Fibroblast of pulmonary artery (primary cell): ENCODE measurements at places on chromosomes 1 and 21.

- DNase-seq: no peak
These were observed 95.4 kb downstream of the PTPRU start for GRCh38 chr1:29331729-29332128.

DNA sequence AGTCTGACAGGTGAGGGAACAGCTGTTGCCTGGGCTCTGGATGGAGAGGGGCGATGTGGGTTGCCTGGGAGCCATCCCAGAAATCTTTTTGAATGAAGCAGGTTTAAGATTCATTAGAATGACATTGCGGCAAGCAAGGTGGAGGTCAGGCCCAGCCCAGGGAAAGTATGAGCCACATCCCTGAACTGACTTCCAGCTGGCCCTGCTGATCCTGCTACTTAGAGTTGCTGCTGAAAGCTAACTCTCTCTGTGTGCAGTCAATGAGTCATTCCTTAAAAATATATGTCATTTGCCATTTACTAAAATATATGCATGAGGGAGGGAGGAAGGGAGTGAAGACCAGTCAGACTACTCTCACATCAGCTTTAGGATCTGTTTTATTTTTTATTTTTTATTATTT, 54.3 kb upstream of the RAB3GAP2 start:
- DNase-seq: no peak

DNA sequence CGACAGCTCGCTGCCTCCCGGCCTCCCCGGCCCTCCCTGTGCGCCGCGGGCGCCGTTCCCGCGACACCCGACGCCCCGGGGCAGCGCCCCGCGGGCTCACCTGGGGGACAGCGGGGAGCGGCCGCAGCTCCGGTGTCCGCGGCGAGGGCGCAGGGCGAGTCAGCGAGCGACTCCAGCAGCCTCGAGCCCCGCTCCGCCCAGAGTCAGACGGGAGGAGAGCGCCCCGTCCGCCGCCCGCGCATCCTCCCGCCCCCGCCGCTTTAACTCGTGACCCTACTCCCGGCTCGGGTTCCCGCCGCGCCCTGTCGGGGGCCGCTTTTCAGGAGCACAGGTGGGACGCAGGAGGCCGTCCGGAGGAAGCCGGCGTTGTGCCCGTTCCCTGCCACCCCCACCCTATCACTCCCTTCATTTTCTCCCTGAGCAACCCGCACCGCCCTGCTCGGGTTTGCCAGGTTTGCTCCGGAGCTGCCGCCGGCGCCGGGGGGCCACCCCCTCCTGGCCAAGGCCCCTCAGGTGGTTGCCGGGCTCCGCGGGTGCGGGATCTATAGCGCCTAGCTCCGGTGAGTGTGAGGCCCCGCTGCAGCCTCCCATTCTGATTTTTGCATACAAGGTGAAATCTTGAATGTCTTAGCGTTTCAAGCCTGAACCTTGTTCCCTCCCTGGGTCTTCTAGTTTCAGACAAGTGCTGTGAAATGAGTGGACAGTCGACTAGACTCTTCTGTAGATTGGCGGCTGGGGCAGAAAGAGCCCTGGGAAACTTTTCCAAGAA, at the start of gene MCOLN3:
Gene MCOLN3 (minus strand): TSS at position 205 of the 769 bp plus-strand sequence. CDS start 3,140 bp downstream, outside the sequence.
- no peak for DNase-seq

DNA sequence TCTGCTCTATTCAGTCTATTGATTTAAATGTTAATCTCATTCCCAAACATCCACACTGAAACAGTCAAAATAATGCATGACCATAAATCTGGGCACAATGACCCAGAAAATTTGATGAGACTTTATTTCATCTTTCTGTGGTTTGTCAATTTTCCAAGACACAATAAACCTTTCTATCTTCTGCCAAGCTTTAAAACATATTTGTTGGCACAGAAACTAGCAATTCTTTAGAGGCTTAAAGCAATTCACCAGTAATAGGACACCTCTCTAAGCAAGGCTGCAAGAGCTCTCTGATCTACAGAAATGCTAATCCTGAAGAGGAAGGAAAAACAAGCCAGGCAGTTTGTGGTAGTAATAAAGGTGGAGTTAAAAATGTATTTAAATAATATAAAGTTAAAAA, 113.7 kb downstream of the FCRL5 start:
- DNase-seq: no peak

GRCh38 chr21:37199057-37199924, 67.8 kb downstream of the VPS26C start:
- DNase-seq: peak; percentile 22

DNA sequence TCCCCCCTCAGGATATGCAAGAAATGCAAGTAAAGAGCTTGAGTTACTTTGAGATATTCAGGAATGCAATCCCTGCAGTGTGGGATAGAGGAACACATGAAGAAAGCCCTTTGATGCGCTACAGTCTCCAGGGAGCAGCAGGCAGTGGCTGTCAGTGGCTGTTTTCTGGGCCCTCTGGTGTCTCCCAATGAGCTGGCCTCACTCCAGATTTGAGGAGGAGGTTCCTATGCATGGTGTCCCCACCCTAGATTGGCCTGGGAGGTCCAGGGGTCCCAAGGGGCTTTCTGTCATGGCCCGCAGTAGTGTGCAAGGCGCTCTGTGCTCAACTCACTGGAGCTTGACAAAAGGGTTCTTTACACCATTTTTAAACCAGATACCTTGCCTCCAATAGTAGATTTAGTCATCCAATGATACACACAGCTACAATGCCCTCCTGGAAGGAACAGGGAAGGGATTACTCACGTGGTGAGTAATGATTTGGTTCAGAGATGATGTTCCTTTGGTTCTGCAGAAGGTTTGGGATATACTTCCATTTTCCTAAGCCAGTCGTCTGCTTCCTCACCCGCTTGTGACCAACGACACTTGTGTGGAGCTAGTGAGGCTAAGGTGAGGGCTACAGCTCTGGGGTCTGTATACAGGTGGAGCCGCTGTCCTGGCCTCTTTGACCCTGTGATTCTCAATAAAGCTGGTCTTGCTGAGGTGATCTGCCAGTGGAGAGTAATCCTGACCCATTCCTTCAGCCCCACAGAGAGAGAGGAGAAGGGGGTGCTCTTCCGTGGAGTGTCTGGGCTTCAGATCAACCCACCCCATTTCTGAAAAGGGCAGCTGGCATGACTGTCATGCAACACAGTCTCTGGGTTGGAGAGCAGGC, 6.6 kb downstream of the BATF3 start:
- no peak for DNase-seq

GRCh38 chr1:42777852-42778251, 6.9 kb upstream of the TMEM269 start:
- DNase-seq: peak; percentile 66

- no peak for DNase-seq
These were observed 9.6 kb downstream of the KRTAP10-1 start for GRCh38 chr21:44530221-44530902.

GRCh38 chr1:111399792-111400610, 27.5 kb downstream of the OVGP1 start:
- DNase-seq: peak; percentile 72

GRCh38 chr21:14382486-14382834, 486 bp downstream of the HSPA13 start:
- DNase-seq: peak; percentile 14

DNA sequence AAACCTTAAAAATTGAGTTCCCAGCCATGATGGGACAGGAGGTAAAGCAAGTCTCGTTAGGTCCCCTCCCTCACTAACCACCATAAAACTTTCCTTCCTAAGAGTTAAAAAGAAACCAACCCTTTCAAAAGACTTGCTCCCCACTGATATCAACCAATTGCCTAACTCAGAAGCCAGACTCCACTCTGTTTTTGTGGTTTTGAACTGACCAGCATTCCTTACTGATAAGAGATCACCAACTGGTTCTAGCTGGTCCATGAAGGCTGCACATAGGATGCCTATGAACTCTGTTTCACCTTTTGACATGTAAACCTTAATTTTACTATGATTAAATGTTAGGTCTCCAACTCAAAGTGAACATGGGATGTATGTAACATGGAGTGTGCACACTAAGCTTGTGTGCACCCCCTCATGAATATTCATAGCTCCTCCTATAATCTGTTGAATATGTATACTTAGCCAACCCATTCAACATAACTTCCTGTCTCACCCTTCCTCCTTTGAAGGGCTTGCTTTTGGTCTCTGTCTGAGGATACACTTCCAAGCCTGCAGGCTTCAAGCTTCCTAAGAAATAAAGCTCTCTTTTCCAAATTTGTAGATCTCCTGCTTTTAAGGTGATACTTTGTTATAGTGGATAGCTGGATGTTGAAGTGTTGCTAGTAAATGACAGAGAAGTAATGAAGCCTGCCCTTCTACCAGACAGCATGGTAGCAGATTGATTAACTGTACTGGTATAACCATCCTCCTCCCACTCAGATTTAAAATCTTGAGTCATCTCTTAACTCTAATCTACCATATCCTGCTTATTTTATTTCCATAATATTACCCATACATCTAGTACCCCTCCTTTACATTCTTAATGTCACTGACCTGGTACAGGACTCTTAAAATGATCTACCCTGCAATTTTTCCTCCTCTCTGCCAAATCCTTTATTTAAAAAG, 95.6 kb downstream of the ZNF644 start:
- DNase-seq: peak; percentile 70

GRCh38 chr1:32413507-32414185, 19.4 kb upstream of the BSDC1 start:
- DNase-seq: peak; percentile 82

GRCh38 chr21:35449846-35450245, 400.7 kb upstream of the RUNX1 start:
- no peak for DNase-seq

GRCh38 chr1:3417082-3417739, 37.3 kb upstream of the ARHGEF16 start:
- DNase-seq: no peak

- peak; percentile 98 for DNase-seq
These were observed 5.9 kb downstream of the CLCA2 start for GRCh38 chr1:86429835-86430234.
